ENCODE measurements at places on chromosomes 7 and 10.

DNA sequence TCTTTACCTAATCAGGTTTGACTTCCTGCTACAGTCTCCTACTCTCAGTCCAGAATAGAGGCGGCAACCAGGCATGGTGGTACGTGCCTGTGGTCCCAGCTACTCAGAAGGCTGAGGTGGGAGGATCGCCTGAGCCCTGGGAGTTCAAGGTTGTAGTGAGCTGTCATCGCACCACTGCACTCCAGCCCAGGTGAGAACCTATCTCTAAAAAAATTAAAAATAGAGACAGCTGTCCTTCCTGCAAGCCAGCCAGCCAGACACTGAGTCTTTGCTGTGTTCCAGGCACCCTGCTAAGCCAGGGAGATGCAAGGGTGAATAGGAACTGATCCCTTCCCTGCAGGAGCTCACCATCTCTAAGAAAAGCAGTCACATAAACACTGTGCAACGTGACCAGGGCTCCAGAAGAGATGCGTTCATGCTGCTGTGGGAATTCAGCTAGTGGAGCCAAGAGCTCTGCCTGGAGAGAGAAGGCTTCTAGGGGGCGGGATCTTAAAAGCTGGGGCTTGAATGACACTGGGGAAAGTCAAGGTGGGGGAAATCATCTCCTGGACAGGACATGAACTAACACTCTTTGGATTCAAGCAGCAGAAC, 22.1 kb upstream of the SLIT1 start:
- DNase-seq = no peak

- no peak for DNase-seq
Observed at GRCh38 chr7:138864667-138865066, 66.7 kb upstream of the ATP6V0A4 start.

- DNase-seq = no peak
Observed at GRCh38 chr10:57815949-57816348, 451.7 kb downstream of the IPMK start.

- peak; percentile 11 for DNase-seq
Observed at GRCh38 chr10:5692461-5693358, 8.1 kb downstream of the TASOR2 start.

GRCh38 chr10:44947371-44948152, 12.0 kb upstream of the RASSF4 start:
- no peak for DNase-seq

GRCh38 chr10:9451211-9451773, 1396.8 kb downstream of the GATA3 start:
- no peak for DNase-seq

Measured in stimulated activated CD4-positive, alpha-beta T cell treated with anti-CD3 and anti-CD28 coated beads, Interleukin-1b, Interleukin-23, amount 100 ng/mL, for 24 hours (primary cell).